ENCODE measurements at places on chromosomes 16 and 17.

- peak; percentile 27 for DNase-seq
Measured at GRCh38 chr16:58464047-58464915, 35.7 kb upstream of the NDRG4 start.

DNA sequence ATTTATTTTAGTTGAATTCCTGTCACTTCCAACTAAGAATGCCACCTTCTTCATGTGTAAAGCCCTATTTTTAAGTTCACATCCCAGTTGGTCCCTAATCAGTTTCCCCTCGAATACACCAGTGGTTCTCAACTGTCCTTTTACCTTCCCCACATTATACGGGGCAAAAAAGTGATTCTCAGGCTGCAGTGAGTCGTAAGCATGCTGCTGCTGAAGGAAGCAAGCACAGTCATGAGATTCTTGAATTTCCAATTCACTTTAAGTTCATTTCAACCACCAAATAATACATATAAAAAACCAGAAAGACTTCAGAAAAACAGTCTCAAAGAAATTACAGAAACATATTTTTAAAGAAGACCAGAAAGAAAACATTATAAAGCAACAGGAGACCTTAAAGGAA is 47.9 kb downstream of the UBE2G1 start:
- no peak for DNase-seq

GRCh38 chr17:77498791-77499698 is 358.3 kb downstream of the SEC14L1 start:
- no peak for DNase-seq

GRCh38 chr17:36923814-36924221 is 13.5 kb upstream of the LHX1 start:
- no peak for DNase-seq

DNA sequence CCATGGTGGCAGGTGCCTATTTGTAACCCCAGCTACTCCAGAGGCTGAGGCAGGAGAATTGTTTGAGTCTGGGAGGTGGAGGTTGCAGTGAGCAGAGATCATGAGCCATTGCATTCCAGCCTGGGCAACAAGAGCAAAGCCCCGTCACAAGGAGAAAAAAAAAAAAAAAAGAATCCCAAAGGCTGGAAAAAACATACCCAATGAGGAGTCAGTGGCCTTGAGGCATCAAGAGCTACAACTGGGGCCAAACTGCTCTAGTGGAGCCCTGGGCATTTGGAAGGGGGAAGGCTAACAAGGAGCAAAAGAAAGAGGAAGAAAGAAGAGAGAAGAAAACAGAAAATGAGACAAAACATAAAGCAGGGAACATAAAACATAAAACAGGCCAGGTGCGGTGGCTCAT is 6.9 kb downstream of the CHST6 start:
- DNase-seq: no peak

- DNase-seq: peak; percentile 82
Measured at GRCh38 chr17:51869387-51869786, 289.1 kb downstream of the CA10 start.

GRCh38 chr17:10192972-10193371 is 5.4 kb downstream of the GAS7 start:
- DNase-seq: no peak

- no peak for DNase-seq
Measured at GRCh38 chr16:27392671-27393070, 9.3 kb upstream of the IL21R start.
